ENCODE measurements at places on chromosomes 16 and 17.

GRCh38 chr16:6382924-6383459 lies 949.7 kb upstream of the RBFOX1 start:
- DNase-seq, result no peak

DNA sequence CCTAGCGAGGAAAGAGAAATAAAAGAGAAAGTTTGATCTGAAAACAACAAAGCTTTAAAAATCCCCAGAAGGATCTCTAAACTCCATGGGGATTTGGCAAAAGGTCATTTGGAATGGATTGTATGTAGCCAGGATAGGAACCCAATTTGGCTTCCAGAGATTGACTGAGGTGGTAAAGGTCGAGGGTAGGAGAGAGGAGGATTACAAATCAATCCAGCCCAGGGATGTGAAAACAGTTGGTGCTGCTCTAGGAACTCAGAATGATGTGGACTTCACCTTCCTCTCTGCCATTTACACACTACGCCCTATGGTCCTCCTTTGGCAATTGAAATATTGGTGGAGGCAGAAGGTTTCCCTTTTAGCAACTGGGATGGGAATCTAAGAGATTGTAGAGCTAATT lies 18.8 kb upstream of the SMIM36 start:
- DNase-seq, result no peak

DNA sequence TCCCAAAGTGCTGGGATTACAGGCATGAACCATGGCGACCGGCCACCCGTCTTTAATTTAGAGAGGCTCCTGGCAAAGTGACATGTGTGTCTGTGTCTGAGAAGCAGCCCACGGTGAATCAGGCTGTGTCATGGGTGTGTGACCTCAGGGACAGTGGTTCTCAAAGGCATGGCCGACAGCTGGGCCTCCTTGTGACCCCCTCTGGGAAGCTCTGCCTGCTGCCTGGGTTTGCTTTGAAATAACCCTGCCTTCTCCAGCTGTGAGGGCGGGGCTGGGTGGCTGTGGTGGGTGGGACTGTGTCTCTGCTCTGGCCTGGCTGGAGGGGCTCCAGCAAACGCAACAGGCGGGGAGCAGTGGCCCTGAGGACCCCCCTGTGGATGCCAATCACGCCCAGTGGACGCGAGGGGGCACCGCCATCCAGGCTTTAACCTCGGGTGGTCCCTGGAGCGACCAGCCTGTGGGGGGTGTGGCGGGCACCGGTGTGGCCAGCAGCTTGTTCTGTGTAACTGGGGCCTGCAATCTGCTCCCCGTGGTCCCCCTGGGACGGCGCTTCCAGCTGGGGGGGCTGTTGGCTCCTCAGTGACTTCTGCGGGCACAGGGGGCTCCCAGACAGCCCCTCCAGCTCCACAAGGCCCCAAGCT lies 8.8 kb upstream of the APRT start:
- no peak for DNase-seq

DNA sequence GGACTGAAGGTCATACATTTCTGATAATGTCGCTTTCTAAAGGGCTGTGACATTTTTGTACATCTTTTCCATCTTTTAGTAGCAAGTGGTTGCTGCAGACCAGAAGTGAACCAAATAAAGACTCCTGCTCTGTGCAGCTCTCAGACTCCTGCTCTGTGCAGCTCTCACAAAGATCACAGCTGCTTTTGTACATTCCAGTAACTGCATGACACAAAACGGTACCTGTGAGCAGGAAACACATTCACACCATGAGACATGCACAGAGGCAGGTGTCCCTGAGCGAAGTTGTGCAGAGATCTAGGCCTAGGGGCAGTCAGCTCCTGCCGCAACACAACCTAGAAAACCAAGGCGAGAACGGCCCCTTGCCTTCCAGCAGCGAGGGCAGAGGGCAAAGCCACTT lies 67.5 kb downstream of the KLHDC4 start:
- no peak for DNase-seq

DNA sequence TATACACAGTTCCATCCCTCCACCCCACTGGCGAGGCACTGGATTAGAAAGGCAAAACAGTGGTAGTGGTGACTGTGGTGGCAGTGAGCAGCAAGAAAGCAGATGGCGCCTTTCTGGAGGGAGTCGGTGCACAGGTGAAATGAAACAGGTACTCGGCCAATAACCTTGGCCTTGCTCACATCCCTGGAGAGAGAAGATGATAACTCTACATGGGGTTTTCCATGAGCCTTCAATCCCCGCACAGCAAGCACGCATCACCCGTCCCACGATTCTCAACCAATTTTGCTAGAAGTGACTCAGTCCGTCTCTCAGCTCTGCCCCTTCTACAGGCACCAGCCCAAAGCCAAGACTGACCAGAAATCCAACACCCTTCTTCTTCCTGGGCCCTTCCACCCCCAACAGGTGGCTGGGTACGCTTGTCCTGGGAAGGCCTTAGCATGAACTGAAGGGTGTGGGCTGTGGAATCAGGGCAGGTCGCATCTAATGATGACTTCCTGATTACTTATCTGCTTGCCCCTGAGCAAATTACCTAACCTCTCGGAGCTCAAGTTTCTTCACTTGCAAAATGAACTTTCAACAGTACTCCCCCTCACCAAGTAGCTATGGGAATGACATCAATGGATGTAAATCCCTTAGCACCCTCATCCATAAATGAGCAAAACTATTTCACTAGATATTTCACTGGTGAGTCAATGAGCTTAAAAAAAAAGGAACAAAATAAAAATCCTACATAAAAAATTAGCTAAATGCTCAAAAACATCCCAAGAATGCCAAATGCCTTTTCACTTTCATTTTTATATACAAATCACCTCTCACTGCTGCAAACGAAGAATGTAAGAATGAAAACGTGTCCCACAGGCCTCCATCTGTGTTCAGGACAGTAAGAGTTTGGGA lies 18.0 kb downstream of the XPO6 start:
- DNase-seq, result peak; percentile 20

DNA sequence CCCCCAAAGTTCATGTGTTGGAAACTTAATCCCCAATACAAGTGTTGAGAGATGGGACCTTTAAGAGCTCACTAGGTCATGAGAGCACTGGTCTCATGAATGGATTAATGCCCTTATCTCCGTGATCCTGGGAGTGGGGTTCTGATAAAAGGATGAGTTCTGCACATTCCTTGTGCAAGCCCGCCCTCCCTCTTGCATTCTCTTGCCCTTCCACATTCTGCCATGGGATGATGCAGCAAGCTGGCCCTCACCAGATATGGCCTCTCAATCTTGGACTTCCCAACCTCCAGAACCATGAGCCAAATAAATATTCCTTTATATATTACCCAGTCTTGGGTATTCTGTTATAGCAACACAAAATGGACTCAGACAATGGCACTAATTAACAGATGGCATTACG lies 14.1 kb downstream of the GLG1 start:
- DNase-seq, result no peak

GRCh38 chr16:27596411-27596810 lies 46.5 kb downstream of the KATNIP start:
- no peak for DNase-seq

DNA sequence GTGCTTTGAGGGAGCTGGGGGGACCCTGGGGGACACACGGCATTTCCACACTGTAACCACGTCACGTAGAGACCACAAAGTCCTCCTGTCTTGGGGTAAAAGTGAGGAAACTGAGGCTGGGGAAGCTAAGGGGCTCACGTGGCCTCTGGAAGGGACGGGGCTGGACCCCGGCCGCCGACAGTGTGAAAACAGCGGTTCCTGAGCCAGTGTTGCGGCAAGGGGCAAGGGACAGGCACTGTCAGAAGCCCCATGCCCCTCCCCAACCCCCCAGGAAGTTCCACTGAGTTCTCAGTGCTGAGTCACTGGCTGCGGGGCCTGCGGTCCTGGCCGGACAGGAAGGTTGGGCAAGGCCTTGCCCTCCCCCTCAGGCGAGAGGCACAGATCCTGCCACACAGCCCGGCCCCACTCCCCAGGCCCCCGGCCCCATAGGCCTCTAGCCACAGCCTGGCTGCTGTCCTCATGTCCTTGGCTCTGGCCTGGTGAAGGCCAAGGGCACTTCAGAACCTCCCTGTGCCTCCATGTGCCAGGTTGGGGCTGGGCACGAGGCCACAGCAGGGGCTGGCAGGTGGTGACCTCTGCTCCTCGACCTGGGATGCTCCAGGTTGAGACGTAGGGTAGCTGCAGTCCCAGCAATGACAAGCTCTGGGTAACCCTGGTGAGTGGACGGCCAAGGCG lies 5.0 kb upstream of the CCDC57 start:
- no peak for DNase-seq

GRCh38 chr17:82865274-82865673 lies 25.5 kb upstream of the ZNF750 start:
- no peak for DNase-seq

- no peak for DNase-seq
Measured at GRCh38 chr16:28105297-28105696, 41.8 kb upstream of the GSG1L start.

- peak; percentile 66 for DNase-seq
Measured at GRCh38 chr17:38658741-38659345, 15.9 kb downstream of the EPOP start.

DNA sequence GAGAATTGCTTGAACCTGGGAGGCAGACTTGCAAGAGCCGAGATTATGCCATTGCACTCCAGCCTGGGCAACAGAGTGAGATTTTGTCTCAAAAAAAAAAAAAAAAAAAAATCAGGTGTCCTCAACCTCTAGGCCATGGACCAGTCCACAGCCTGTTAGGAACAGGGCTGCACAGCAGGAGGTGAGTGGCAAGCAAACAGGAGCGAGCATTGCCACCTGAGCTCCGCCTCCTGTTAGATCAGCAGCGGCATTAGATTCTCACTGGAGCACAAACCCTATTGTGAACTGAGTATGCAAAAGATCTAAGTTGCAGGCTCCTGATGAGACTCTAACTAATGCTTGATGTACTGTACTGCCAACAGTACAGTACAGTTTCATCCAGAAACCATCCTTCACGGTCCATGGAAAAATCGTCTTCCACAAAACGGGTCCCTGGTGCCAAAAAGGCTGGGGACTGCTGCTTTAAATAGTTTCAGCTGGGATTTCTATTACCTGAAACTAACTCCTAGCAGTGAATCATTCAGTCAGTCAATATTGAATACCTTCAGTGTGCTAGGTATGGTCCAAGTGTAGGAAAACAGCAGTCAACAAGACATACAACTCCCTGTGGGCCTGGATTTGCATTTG lies 56.3 kb upstream of the DHX40 start:
- no peak for DNase-seq

DNA sequence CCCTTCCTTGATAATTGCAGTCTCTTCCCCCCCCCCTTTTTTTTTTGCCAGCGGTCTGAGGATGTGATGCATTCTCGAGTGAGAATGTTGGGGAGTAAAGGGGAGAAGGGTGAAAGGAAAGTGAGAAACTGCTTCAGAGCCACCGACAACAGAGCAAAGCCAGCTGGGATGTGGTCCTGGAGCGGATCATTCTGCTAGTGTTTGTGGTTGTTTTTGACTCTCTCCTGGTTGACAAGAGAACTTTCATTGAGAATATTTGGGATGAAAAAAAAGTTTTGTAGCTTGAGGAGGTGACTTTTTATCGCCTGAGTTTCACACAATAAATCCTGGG lies 1.3 kb downstream of the NF1 start:
- no peak for DNase-seq

- no peak for DNase-seq
Measured at GRCh38 chr16:50899951-50900350, 158.1 kb downstream of the CYLD start.

GRCh38 chr17:27569257-27569722 lies 61.7 kb upstream of the LGALS9 start:
- peak; percentile 59 for DNase-seq

- no peak for DNase-seq
Measured at GRCh38 chr16:47787696-47788095, 326.6 kb downstream of the PHKB start.

- no peak for DNase-seq
Measured at GRCh38 chr16:27202923-27203506, 311 bp upstream of the KDM8 start.

- no peak for DNase-seq
Measured at GRCh38 chr17:968812-969730, 10.5 kb downstream of the NXN start.

DNA sequence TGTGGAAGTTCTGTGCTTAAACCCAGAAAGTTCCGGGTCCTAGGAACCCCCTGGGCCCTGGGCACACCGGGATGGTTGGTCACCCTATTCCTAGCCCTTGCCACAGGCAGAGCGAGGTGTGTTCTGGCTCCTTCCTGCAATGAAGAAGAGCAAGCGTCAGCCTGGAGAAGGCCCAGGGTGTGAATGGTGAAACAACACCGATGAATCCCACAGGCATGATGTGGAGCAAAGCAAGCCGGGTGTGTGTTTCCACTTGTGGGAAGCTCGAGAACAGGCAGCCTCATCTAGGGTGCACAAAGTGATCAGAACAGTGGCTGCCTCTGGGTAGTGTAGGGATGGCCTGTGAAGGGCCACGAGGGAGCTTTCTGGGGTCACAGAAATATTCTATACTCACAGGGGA lies 13.8 kb downstream of the KCNG4 start:
- DNase-seq, result no peak

DNA sequence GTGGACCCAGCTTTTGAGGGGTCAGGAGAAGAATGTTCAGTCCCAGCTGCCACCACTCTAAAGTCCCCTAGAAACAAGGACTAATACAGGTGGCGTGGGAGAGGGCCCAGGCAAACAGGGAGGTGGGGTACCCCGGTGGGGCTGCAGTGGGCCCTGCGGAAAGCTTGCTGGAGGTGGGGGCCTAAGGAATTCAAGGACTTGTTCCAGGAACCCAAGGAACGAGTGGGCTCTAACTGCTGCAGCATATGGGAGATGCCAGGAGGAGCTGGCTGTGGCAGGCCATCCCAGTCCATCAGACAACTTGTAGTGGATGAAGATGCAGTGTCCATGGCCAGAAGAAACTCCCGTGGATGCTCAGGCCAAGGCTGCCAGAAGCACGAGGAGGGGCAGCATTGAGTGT lies 10.6 kb downstream of the SNX20 start:
- DNase-seq, result no peak

- peak; percentile 92 for DNase-seq
Measured at GRCh38 chr16:3101841-3102470, 2.9 kb upstream of the ZSCAN10 start.

DNA sequence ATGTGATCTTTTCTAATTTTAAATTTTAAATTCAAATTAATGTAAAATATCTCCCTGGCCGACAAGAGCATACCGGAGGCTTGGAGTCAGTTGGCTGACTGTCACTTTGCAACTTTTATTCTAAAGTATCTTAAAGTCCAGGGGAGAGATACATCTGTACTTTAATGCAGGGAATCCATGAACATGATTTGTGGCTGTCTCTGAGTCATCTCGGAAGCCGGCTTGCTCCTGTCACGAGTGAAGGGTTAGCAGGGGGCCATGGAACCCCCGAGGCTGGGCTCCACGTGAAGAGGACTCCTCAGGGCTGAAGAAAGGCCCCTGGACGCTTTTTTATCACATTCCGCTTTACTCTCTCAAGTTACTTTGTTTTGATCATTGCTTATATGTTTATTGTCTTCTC lies 13.3 kb downstream of the TVP23A start:
- DNase-seq, result no peak

- DNase-seq, result no peak
Measured at GRCh38 chr17:83058266-83058798, 21.1 kb upstream of the METRNL start.

All from KBM-7 (cell line).